ENCODE measurements at places on chromosomes 2 and 18. TPM values are rescaled to one million over a fixed set of nuclear protein-coding genes. Genes with fewer than 3 reads are reported as not detected.

CCDC141 gene
- 0.87 TPM for total RNA-seq

FOSL2 gene
- 54.8 TPM for total RNA-seq

DNA sequence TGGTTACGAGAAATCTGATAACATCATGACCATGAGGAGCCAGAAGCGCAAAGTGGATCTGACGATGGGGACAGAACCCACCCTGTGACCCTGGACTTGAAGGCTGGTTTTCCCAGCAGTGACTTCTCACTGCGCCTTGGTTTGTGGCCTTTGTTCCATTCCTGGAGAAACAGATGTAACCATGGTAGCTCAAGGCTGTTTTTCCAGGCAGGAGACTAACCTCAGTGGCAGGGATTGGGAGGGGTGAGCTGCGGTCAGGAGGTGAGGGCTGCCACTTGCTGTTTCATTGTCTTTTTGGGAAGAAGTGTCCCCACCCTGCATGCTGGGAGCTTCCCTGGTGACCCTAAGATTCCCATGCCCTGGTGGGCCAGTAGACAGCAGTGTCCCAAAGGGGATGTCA lies 116.4 kb upstream of the SMAD2 start:
- DNase-seq, result no peak

- no peak for DNase-seq
Measured at GRCh38 chr2:11558214-11558886, 24.5 kb downstream of the GREB1 start.

DNA sequence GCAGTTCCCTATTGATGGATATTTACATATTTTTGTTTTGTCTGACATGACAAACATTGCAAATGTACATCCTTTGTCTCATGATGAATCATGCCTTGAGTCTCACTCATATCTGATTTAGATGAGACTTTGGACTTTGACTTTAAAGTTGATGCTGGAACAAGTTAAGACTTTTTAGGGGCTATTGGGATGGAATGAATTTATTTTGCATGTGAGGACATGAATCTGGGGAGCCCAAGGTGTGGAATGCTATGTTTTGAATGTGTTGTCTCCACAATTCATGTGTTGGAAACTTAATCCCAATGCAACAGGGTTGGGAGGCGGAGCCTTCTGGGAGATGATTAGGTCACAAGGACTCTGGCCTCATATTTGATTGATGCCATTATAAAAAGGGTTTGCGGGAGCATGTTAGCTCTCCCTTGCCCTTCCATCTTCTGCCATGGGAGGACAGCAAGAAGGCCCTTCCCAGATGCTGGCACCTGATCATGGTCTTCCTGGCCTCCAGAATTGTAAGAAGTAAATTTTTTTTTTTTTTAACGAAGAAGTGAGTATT lies 29.1 kb upstream of the INO80D start:
- DNase-seq, result no peak

DNA sequence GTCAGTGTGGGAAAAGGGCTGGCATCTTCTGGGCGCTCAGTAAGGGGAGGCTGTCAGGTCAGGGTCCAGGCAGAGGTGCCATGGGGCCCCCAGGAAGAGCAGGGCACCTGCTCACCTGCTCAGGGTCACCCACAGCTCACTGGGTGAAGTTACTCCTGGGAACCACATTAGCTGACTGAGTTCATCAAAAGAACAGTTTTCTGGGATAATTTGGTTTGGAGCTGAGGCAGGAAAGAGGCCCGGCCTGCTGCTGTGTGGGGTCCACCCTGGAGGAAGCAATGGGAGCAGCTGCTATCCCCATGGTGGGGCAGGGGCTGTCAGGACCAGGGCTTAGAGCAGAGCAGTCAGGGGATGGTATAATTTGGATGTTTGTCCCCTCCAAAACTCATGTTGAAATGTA lies 97.2 kb upstream of the GPC1 start:
- no peak for DNase-seq

MC2R gene
- not detected for total RNA-seq

LIMS2 gene
- 5.0 TPM for total RNA-seq

DNA sequence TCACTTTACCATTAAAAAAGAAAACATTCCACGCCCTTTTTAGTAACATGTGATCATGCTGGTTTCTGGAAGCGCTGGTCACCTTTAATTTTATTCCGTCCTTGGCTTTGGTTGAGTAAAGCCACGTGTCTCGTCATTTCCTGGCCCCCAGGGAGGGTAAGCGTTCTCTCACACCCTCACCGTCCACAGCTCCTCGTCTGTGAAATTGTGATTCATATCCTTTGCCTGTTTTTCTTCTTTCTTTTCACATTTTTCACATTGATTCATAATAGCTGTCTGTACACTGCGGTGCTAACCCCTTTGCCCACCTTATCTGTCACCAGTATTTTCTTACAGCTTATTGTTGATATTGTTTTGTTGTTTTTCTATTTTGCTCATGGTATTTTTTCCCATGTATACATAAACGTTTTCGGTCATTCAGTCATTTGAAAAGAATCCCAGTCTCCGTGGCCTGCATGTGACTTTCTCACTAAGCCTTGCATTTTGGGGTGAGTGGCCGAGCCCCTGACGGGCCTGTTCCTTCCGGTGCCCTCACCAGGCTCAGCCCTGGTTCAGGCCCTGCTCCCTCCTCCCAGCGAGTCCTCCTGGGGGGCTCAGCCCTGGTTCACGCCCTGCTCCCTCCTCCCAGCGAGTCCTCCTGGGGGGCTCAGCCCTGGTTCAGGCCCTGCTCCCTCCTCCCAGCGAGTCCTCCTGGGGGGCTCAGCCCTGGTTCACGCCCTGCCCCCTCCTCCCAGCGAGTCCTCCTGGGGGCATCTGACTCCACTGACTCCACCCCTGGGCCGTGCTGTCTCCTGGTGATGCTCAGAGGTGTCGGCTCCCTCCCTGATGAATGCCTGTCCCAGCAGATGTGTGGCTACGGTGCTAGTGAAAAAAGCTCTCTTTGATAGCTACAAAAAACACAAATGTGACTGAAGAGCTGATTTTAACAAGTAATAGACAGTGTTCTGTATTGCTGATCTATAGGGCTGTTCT lies 249.7 kb upstream of the PXDN start:
- peak; percentile 95 for DNase-seq

- peak; percentile 52 for DNase-seq
Measured at GRCh38 chr2:159713631-159714246, 1.4 kb downstream of the MARCHF7 start.

- no peak for DNase-seq
Measured at GRCh38 chr2:223604231-223604630, 2.1 kb upstream of the SCG2 start.

SCRN3 gene
- total RNA-seq, result 13.7 TPM

- no peak for DNase-seq
Measured at GRCh38 chr2:229129738-229130371, 141.2 kb downstream of the PID1 start.

INSIG2 gene
- 11.8 TPM for total RNA-seq

DNA sequence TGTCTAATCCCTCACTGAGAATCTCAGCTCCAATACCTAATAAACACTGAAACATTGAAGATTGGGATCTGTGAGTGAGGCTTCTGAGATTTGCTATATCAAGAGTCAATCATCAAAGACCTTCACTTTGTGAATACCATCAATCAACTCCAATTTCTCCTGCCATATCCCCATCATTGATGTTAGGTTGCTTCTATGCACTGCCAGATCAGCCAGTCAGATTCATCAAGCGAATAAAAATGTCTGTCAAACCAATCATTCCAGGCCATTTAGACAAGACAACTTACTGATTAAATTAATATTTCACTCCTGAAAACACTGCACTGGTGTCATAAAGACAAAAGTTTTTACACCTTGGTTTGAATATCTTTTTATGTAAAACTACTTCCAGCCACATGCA lies 1295.5 kb upstream of the LRRTM1 start:
- no peak for DNase-seq

DNA sequence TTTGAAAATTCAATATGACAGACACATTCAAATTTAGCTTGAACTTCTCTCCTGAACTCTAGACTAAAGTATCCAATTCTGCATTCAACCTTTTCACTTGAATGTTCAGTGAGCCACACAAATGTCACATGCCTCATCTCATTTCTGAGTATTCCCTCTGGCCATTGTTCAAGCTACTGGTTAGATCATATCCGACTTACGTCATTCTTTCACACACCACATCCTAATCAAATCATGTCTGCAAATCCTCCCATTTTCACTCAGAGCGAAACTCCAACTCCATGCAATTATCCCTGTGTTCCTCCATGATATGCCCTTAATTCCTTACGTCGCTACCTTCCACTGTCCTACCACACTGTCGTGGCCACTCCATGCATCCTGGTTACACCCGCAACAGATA lies 425.1 kb downstream of the CBLN2 start:
- DNase-seq, result no peak

DNA sequence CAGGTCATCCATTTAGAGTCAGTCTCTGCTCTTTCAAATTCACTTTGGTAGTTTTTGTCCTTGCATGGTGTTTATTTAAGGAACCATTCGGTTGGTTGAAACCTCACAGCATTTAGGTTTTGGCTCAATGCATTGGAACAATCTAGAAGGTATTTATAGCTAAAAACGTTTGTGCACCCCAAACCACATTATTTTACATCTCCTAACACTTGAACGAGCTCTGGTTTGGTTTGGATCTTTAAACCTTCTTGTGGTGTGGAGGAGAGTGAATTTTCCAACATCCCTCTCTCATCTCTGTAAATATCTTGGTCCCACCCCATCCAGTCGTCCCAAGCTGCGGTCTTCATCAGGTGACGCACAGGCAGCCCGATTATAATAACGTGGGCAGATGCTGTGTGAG lies 287.9 kb downstream of the LPIN1 start:
- DNase-seq, result no peak

- DNase-seq, result no peak
Measured at GRCh38 chr2:120802158-120802557, 66.5 kb downstream of the GLI2 start.

CHRND gene
- not detected for total RNA-seq

- peak; percentile 75 for DNase-seq
Measured at GRCh38 chr18:55318951-55319441, 269.0 kb downstream of the TCF4 start.

DNA sequence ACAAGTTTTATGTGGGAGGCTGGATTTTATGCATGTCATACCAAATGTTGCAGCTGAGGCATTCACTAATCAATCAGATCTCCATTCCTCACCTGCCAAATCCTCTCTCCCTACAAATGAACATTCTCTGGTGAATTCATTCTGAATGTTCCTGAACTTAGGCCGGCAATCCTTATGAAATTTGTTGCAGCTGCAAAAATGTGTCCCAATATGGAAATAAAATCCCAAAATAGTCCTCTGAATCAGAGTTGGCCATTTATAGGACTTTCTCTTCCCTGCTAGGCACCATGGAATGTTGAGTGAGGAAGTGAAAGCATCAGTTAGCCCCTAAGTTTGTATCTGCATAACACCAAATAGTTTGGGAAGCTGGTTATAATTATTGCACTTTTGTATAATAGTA lies 25.6 kb downstream of the GCA start:
- no peak for DNase-seq
